ENCODE measurements at places on chromosomes 4 and X.

GRCh38 chr4:174628191-174628590 lies 105.9 kb upstream of the HPGD start:
- DNase-seq: no peak

DNA sequence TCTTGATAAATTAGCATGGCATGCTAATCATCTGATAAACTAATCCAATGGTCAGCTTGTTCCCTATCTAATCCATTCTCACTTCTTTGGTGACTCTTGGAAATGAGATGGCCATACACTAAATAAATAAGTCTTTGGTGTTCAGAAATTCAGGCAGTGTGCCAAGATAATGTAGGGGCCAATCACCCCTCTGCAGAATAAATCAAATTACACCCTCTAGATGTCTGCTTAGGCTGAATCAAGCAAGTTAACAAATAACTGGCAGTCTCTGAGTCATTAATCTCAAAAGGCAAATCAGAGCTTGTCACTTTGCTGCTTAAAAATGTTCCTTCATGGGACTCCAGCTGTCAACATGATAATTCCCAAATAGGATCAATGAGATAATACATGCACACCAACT lies 97.4 kb downstream of the NLGN4X start:
- no peak for DNase-seq

DNA sequence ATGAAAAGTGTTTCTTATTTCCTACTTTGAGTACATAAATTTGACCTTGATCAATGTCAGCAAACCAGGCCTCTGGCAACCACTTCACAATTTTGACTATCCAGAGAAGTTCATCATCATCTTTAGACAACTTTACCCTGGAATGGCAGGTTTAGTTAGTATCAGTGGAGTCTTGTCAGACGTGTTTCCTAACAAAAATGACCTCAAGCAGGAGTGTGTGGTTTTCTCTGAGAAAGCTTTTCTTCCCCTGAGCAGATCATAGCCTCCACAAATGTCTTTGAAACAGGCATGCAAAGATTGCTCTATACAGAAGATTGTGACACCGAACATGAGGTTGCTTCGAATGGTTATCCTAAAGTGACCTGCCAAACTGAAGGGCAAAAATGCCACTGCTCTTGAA lies 642.3 kb downstream of the RPA4 start:
- DNase-seq: no peak

DNA sequence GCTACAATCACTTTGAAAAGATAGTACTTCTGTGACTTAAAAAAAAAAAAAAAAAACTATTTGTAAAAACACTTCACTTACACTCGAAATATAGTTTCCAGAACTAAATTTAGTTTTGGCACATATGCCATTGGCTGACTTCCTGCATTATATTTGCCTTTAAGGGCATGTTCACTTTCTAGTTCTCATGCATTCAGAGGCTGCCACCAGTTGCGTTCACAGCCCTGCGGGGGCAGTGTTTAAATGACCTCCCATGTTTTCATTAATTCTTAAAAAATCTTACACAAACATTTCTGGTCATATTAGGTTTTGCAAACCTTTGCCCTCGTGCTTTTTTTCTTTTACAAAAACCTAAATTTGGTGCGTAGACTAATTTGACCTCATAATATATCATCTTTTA lies 12.4 kb upstream of the ARHGAP6 start:
- no peak for DNase-seq

- DNase-seq: peak; percentile 3
These were observed 137.3 kb upstream of the RPL34 start for GRCh38 chr4:108483079-108483478.

GRCh38 chr4:160143574-160143973 lies 1040.7 kb downstream of the RAPGEF2 start:
- no peak for DNase-seq

DNA sequence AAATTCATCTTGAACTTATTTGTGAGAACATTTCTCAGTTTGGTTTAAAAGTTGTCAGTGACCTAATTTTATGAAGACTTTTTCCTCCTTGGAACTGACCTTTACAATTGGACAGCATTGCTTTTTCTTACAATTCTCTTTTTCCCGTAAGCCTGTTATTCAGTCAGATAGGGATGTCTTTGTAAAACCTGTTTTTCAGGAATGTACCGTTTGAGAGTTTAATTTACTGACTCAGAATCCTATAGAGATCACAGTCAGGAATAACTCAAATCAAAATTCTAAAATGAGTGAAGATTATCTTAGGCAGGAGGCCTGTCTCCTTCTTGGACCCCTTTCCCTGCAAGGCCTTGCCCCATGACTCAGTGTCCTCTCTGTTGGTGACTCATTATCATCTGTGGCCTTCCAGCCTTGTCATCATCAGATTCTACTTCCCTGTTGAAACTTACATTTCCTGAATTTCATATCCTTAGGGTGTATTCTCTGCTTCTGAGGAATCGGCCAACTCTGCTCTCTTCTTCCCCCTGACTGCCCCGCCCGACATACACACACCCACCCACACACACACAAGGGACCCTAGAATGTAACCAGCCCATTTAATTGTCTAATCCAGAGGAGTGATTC lies 99.8 kb downstream of the ARHGAP10 start:
- peak; percentile 93 for DNase-seq

- DNase-seq: no peak
These were observed 257.8 kb downstream of the FBXW7 start for GRCh38 chr4:152278172-152278504.

Data from EH (cell line).